NCI-H2081 (cell line): ENCODE measurements at places on chromosomes 1 and 21.
A peak's percentile ranks its signal among the peaks of the same experiment; 100 is the strongest.

- no peak for DNase-seq
These were observed 1.7 kb downstream of the CFAP410 start for GRCh38 chr21:44337449-44337848.

GRCh38 chr1:203629507-203630082, 3.0 kb downstream of the ATP2B4 start:
- DNase-seq: no peak

GRCh38 chr1:163036671-163037070, 32.5 kb upstream of the RGS4 start:
- no peak for DNase-seq

DNA sequence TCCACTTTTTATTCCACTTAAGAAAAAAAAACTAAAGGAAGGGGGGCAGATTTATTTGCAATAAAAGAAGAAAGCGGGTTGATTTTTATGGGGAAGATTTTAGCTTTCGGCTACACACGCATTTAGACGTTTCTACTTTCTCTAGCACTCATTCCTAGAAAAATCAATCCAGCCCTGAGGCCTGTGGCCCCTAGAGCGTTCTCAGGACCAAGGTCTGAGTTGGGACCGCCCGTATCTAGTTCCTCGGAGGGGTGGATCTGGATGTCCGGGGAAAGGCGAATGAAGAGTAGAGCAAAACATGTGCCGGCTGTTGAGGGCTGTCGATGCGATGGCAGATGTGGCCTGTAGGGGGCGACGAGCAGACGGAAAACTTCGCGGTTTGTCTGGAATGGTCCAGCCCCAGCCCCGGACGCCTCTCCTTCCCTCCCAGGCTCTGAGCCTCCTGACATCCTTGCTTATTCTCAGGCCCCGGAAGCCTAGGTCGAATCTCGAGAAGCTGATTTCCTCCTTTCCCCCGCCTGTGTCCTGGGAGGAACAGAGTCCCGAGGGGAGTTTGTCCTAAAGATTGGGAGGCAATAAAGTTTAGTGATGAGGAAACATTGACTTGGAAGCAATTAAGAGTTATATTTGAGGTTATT, 5.2 kb downstream of the FOXD3 start:
- DNase-seq: peak; percentile 39

DNA sequence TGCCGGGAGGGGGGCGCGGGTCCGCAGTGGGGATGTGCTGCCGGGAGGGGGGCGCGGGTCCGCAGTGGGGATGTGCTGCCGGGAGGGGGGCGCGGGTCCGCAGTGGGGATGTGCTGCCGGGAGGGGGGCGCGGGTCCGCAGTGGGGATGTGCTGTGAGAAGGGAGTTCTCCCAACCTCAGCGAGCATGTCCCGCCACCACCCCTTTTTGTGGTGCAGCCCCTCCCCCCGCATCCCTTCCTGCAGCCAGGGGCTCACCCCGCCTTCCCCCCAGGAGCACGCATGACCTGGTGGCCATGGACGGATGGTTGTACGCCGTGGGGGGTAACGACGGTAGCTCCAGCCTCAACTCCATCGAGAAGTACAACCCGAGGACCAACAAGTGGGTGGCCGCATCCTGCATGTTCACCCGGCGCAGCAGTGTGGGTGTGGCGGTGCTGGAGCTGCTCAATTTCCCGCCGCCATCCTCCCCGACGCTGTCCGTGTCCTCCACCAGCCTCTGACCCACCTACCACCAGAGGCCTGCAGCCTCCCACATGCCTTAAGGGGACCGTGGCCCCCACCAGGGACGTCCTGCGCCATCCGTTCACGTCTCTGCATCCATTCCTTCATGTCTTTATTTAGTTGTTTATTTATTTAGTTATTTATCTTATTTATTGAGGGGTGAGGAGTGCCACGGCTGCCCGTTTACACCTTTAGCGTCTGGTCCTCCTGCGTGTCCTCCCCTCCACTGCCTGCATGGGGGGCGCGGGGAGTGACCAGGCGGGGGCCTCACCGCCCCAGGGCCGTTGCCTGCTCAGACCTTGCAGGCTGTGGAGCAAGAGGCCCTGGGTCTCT, 1.4 kb upstream of the PLEKHN1 start:
- no peak for DNase-seq

DNA sequence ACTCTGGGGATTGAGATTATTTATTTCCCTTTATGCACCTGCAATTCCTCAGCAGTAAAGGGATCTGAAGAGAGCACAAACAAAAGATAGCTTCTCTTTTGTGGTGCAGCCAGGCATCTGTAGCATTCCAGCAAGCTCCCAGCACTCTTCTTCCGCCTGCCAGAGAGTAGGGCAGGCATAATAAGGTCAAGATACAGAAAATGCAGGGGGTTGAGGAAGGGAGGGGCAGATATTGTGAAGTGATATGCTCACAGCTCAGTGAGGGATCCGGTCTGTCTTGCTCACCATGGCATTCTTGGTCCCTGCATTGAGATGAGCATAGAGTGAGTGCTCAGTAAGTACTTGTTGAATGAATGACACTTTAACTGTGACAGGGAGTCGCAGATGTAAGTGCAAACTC, 23.9 kb downstream of the FASLG start:
- no peak for DNase-seq

GRCh38 chr1:1599935-1600860, at the start of gene FNDC10:
Gene FNDC10 (minus strand): TSS chr1:1600135. CDS start chr1:1600015, 120 bp downstream.
- DNase-seq: no peak

DNA sequence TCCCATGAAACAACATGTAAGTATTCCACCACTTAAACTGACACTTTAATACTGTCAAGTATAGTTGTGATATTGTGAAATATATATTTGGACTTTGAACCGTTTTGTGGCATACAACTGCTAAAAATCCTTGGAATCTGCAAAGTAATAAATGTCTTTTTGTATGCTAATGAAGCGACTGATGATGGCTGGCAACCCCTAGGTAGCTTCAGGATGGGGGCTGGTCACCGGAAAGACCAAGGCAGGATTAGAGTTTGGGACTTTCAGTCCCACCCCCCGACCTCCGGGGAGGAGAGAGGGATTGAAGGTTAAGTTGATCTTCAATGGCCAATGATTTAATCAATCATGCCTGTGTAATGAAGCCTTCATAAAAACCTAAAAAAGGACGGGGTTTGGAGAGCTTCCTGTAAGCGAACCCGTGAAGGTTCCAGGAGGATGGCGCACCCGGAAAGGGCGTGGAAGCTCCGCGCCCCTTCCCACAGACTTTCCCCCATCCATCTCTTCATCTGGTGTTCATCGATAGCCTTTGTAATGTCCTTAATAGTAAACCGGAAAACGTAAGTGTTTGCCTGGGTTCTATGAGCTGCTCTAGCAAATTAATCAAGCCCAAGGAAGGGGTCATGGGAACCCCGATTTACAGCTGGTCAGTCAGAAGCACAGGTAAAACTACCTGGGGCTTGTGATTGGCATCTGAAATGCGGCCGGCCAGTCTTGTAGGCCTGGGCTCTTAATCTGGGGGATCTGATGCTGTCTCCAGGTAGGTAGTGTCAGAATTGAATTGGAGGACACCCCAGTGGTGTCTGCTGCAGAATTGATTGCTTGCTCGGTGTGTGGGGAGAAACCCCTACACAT, 1.8 kb upstream of the ZNF281 start:
- no peak for DNase-seq

GRCh38 chr1:224170343-224170742, 12.7 kb upstream of the DEGS1 start:
- no peak for DNase-seq

- no peak for DNase-seq
These were observed 42.9 kb downstream of the ATP1A1 start for GRCh38 chr1:116415699-116416533.

DNA sequence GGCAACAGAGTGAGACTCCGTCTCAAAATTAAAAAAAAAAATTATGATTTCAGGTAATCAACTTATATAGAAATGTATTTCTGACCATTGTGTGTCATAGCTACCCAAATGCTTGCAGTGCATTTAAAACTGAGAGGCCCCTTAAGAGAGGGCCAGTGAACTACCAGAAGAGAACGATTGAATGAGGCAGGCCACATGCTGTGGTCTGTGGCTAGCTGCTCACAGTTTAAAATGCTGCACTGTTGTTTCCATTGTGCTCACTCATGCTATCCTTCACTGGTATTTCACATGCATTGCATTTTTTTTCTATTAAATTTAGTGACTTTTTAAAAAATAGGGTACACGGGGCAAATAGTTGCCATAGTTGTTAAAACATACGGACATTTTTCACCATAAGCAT, 26.0 kb downstream of the CHML start:
- no peak for DNase-seq

- no peak for DNase-seq
These were observed 312.5 kb downstream of the KCNT2 start for GRCh38 chr1:196295766-196296165.

DNA sequence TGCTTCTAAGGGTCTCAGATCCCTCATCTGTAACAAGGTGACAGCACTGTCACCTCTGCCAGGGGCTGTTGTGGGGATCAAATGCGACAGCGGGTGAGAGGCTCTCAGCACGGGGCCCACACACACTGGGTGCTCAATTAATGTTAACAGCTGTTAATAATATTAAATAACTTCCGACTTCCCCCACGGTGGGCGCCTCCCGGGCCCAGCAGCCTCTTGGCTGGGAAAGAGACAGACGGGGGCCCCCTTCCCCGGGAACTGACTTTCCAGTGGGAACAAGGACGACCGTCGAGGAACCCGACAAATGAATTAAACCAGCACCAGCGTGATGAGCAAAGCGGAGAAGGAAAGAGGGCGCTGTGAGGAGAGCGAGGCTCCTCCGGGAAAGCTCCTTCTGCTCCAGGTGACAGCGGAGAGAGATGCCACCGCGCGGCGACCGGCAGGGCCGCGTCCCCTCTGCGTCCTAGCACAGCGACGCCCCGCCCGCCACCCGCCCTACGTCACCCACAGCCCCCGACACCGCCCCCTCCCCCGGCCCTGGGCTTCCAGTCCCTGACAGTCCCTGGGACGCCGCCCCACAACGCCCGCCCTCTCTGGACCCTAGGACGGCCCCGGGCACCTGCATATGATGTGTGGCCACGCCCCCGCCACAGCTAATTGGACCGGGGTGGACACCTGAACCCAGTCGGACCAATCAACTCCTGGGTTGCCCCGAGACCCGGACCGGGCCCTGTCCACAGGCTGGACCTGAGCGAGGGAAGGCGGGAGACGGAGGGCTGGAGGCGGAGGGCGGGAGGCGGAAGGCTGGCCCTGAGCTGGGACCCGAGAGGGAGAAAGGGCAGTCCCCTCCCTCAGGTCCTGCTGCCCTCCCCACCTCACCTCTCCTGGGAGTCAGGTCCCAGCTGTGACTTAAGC, 38.2 kb downstream of the MATN1 start:
- DNase-seq: peak; percentile 16

- DNase-seq: no peak
These were observed 661.8 kb upstream of the CXADR start for GRCh38 chr21:16851054-16851453.

DNA sequence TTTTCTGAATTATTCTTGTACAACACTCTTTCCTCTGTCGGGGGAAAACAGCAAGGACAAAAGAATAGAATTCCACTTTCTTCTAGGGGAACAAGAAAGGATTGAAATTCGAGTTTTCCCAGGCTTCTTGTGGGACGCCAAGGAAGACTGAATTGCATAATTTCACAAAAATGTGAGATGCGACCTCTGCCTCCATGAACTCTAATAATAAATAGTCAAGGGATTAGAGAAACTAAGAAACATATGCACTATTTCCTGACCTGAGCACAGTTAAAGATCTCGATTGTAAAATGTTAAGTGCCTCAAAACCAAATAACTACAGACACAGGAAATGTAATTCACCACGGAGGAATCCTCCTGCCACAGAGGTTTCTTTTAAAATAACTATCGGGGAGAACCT, 117.3 kb upstream of the MARK1 start:
- no peak for DNase-seq

DNA sequence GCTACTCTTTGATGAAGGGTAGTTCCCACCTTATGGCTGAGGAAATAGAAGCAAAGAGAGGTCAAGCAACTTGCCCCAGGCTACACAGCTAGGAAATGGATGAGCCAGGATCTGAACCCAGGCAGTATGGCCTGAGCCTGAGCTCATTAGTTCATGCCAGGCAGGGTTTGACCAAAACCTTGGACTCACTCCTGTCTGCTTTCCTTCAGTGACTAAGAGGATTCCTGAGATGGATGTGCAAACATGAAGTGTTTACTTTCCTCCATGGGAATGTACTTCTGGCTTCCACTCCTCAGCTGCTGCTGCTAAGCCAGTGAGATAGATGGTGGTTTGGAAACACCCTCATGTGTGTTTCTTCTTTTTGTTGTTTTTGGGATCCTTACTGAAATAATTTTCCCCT, 35.1 kb upstream of the ERRFI1 start:
- no peak for DNase-seq

DNA sequence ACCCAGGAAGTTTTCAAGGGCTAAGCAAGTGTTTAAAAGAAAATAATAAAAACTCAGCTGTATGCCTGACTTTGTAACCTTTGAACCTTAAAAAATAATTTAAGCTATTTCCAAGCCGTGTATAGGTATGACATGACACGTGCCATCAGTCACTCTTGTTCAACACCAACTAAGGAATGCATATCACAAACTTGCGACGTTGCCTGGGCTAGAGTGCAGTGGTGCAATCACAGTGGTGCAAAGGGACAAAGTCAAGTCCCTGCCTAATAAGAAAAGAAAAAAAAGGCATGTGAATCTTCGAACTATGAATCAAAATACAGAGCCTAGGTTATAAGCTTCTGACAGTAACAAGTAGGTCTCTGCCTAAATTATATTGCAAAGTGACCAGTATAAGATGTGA, 79.2 kb downstream of the SMYD2 start:
- no peak for DNase-seq

DNA sequence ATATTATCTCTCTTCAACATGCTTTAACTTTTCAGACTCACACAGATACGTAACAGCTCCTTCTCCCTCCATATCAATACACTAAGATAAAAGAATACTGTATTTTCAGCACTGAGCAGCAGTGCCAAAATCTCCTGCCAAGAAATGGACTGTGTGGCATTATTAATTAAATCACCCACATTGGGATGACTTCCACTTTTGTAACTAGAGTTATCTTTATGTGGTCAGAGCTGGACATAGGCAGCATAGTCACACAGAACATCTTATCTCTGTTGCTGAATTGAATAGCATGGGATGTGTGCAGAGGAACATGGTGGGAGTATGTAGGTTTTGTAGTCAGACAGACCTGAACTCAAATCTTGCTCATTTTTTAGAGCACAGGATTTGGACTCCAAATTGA, 41.4 kb upstream of the CACYBP start:
- DNase-seq: no peak

DNA sequence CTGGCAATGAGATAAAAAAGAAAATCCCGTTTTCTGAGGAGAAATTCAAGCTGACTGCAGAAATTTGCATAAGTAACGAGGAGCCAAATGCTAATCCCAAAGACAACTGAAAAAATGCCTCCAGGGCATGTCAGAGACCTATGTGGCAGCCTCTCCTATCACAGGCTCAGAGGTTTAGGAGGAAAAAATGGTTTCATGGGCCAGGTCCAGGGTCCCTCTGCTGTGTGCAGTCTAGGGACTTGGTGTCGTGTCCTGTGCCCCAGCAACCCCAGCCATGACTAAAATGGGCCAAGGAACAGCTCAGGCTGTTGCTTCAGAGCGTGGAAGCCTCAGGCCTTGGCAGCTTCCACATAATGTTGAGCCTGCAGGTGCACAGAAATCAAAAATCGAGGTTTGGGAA, 456.5 kb downstream of the DPYD start:
- no peak for DNase-seq
